ENCODE measurements at places on chromosomes 4 and X. TPM values are rescaled to one million over a fixed set of nuclear protein-coding genes. Genes with fewer than 3 reads are reported as not detected.

TCEAL5 gene
- not detected for total RNA-seq

F11 gene
- not detected for total RNA-seq

RPA4 gene
- 0.35 TPM for total RNA-seq

OPHN1 gene
- 2.5 TPM for total RNA-seq

KLHL4 gene
- total RNA-seq, result 2.4 TPM

RAI2 gene
- total RNA-seq, result 29.6 TPM

COX7B2 gene
- total RNA-seq, result not detected

ANAPC10 gene
- total RNA-seq, result 15.4 TPM

AFAP1 gene
- total RNA-seq, result 27.2 TPM

SPANXN5 gene
- not detected for total RNA-seq

DNA sequence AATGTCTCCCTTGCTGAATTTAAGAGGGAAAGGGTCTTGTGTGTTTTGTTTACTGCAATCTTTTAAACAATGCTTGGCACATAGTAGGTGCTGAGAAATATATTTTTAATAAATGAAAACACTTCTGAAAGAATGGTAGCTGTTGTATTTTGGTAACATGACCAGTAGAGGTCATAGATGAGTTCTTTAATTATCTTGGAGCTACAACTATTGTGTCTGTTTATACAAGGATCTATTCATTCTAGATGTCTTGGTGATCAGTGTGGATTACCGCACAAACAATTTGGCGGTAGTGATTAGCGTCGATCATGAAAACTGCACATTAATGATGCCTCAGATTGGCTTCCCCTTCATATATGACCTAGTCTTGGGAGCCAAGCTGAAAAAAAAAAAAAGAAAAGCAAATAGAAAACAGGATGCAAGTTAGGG is 21.4 kb upstream of the SCRG1 start:
- peaks cover 1% of the 10 kb centered on the region for H3K4me1 ChIP-seq
- H3K27me3 ChIP-seq, result no peaks in the 10 kb centered on the region
- DNase-seq, result no peak
- H3K4me3 ChIP-seq, result no peak overlapping the region

DNA sequence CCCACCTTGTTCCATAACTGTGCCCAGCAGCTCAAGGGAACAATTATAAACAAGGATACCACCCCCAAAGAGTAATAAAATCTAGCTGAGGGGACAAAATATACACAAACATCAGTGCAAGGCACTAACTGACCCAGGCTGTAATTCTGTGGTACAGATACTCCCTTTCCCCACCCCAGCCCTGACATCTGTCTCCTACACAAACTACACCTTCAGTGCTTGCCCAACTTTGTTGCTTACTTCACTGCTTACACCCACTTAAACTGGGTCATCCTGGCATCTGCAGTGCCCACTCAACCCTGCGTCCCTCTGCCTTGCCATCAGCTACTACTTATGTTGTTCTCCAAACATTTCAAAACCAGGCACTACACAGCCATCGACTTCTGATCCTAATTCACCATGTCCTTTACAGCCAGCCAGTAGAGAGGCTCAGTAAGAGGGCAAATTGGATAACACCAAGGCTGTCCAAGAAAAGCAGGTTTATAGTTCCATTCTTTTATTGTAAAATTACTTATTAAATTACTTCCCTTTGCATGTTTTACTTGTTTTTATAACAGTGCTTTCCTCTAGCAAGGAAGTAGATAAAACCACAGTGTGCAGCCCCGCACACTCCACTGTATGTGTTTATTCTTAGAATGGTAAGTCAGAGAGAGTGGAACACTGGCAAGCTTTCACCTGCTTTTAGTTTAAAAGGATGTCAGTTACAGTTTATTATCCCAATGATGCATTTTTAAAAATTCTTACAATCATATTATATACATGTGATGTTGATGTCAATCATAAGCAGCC is 149.6 kb downstream of the INPP4B start:
- peaks cover 11% of the 10 kb centered on the region for H3K4me1 ChIP-seq
- no peak overlapping the region for H3K27ac ChIP-seq
- H3K36me3 ChIP-seq, result no peaks in the 10 kb centered on the region
- DNase-seq, result no peak
- H3K27me3 ChIP-seq, result no peaks in the 10 kb centered on the region

DNA sequence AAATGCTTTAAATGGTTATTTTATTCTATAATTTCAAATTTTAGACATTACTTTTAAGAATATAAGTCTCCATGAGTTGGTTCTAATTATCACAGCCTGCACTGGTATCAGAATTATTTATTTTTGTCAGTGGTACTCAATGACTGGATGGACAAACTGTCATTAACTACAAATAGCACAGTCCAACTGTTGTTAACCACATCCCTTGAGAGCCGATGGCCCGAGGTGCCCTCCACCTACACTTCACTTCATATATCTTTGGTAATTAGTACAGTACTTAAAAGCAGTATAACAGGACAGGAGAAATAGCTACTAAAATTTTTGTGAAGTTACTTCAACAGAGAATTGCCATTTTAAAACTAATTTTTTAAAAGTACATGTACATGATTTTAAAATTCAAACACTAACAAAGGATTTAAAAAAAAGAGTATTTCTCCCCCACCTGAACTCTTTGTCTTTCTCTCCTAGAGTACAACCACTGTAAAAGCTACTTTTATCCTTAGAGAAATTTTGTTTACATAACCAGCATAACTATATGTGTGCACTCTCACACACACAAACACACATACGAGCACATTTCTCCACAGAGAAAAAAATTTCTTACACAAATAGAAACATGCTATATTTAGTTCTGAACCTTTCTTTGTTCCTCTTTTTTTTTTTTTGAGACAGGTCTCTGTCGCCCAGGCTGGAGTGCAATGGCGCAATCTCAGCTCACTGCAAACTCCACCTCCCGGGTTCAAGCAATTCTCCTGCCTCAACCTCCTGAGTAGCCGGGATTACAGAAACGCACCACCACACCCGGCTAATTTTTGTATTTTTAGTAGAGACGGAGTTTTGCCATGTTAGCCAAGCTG is 6.5 kb downstream of the TIFA start:
- no peaks in the 10 kb centered on the region for H3K27me3 ChIP-seq
- no peak for DNase-seq
- peak overlapping the region; percentile 49 for H3K27ac ChIP-seq
- no peaks in the 10 kb centered on the region for H3K4me1 ChIP-seq
- H3K36me3 ChIP-seq, result no peaks in the 10 kb centered on the region
- peak overlapping the region; percentile 10 for H3K4me3 ChIP-seq

GRCh38 chrX:129718676-129719075 is 20.1 kb upstream of the XPNPEP2 start:
- no peaks in the 10 kb centered on the region for H3K27me3 ChIP-seq
- no peak for DNase-seq
- no peaks in the 10 kb centered on the region for H3K4me1 ChIP-seq
- H3K27ac ChIP-seq, result no peak overlapping the region

- H3K36me3 ChIP-seq, result no peaks in the 10 kb centered on the region
- no peak overlapping the region for H3K27ac ChIP-seq
- no peaks in the 10 kb centered on the region for H3K27me3 ChIP-seq
- peaks cover 5% of the 10 kb centered on the region for H3K4me1 ChIP-seq
These were observed 52.9 kb downstream of the CRMP1 start for GRCh38 chr4:5839751-5840674.

GRCh38 chrX:49282647-49283011 is 13.0 kb downstream of the PPP1R3F start:
- no peaks in the 10 kb centered on the region for H3K36me3 ChIP-seq
- DNase-seq, result no peak
- no peak overlapping the region for H3K4me3 ChIP-seq
- H3K4me1 ChIP-seq, result no peaks in the 10 kb centered on the region
- H3K27me3 ChIP-seq, result no peaks in the 10 kb centered on the region
- H3K27ac ChIP-seq, result no peak overlapping the region

GRCh38 chr4:22091906-22092305 is 143.3 kb upstream of the KCNIP4 start:
- no peak overlapping the region for H3K4me3 ChIP-seq
- no peaks in the 10 kb centered on the region for H3K36me3 ChIP-seq
- no peak overlapping the region for H3K27ac ChIP-seq
- H3K27me3 ChIP-seq, result no peaks in the 10 kb centered on the region
- H3K4me1 ChIP-seq, result no peaks in the 10 kb centered on the region

DNA sequence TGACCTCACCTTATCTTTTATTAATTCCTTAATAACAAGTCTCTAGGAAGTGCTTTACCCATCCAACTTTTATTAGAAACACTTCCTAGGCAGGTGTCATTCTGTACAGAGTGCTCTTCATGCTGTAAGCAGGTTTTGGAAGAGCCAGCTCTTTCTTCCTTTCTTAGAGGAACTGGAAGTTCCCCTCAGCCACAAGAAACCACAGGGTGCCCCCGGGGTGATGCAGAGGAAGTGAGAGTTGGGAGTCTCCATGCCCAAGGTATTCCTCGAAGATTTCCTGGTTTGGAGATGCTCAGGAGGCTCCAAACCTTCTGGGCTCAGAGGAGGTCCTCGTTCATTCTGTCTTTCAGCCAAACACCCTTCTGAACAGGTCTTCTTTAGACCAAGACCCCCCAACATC is 83.8 kb downstream of the EGF start:
- no peak overlapping the region for H3K4me3 ChIP-seq
- no peaks in the 10 kb centered on the region for H3K27me3 ChIP-seq
- H3K4me1 ChIP-seq, result no peaks in the 10 kb centered on the region
- DNase-seq, result no peak
- no peak overlapping the region for H3K27ac ChIP-seq

GRCh38 chr4:177119691-177120090 is 190.0 kb upstream of the NEIL3 start:
- no peak overlapping the region for H3K27ac ChIP-seq
- H3K36me3 ChIP-seq, result no peaks in the 10 kb centered on the region
- H3K4me1 ChIP-seq, result no peaks in the 10 kb centered on the region
- H3K27me3 ChIP-seq, result no peaks in the 10 kb centered on the region
- H3K4me3 ChIP-seq, result no peak overlapping the region
- no peak for DNase-seq

- H3K27ac ChIP-seq, result no peak overlapping the region
- no peak overlapping the region for H3K4me3 ChIP-seq
- DNase-seq, result no peak
- H3K36me3 ChIP-seq, result no peaks in the 10 kb centered on the region
These were observed 560 bp downstream of the CT47C1 start for GRCh38 chrX:119073200-119073905.

DNA sequence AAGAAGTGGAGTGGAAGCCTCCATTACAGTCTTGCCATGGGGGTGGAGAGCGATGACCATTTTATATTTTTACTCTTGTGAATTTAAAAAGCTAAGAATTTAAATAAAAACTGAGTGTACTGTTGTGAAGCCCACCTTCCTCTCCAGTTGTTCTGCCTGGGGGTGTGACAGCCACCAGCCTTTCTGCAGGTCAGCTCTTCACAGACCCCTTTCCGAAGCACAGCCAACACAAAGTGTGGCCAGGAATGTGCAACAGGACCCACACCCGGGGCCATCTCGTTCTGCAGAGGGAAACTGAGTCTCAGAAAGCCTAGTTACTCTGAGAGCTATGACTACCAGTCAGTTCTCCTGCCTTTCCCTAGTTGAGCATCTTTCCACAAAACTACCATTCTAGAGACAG is 1.4 kb downstream of the GRPEL1 start:
- no peak for DNase-seq
- H3K27me3 ChIP-seq, result no peaks in the 10 kb centered on the region
- peaks cover 32% of the 10 kb centered on the region for H3K4me1 ChIP-seq
- H3K4me3 ChIP-seq, result peak overlapping the region; percentile 100
- H3K36me3 ChIP-seq, result peaks cover 33% of the 10 kb centered on the region

GRCh38 chrX:154051201-154051810 is 31.6 kb upstream of the IRAK1 start:
- peak; percentile 81 for DNase-seq
- H3K27me3 ChIP-seq, result no peaks in the 10 kb centered on the region
- H3K4me3 ChIP-seq, result no peak overlapping the region
- no peak overlapping the region for H3K27ac ChIP-seq
- no peaks in the 10 kb centered on the region for H3K4me1 ChIP-seq

DNA sequence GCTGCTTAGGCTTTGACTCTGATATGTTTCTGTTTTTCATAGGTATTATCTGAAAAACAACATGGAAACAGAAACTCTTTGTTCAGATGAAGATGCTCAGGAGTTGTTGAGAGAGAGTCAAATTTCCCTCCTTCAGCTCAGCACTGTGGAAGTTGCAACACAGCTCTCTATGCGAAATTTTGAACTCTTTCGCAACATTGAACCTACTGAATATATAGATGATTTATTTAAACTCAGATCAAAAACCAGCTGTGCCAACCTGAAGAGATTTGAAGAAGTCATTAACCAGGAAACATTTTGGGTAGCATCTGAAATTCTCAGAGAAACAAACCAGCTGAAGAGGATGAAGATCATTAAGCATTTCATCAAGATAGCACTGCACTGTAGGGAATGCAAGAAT is 238.6 kb downstream of the RAPGEF2 start:
- no peak overlapping the region for H3K27ac ChIP-seq
- peaks cover 72% of the 10 kb centered on the region for H3K36me3 ChIP-seq
- H3K27me3 ChIP-seq, result no peaks in the 10 kb centered on the region
- H3K4me3 ChIP-seq, result no peak overlapping the region
- H3K4me1 ChIP-seq, result peaks cover 12% of the 10 kb centered on the region

DNA sequence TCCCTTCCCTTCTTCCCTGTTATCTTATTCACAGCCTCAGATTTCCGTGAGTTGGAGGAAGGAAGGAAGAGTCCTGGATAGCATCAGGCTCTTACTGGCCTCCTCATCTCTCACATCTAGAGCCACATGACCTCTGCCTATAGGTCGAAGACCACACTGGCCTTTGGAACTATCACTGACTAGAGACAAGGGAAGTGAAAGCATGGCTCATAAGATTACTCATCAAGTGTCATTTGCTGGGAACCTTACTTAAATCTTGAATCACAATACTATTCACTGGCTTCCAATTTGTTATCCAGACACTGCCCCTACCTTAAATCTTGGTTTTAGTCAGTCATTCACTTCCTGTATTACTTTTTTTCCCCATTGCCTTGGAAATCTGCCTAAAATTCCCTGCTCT is 61.6 kb upstream of the MTMR8 start:
- H3K4me3 ChIP-seq, result no peak overlapping the region
- H3K36me3 ChIP-seq, result no peaks in the 10 kb centered on the region
- no peak overlapping the region for H3K27ac ChIP-seq

GRCh38 chr4:83212041-83212851 is 72.4 kb downstream of the COQ2 start:
- H3K4me1 ChIP-seq, result no peaks in the 10 kb centered on the region
- H3K36me3 ChIP-seq, result no peaks in the 10 kb centered on the region

Measured in right atrium auricular region (tissue), 2 donors.